CD4-positive, alpha-beta T cell treated with Interleukin-2 at 100 ng/mL for 4 hours (primary cell): ENCODE measurements at places on chromosomes 3 and 15.
A peak's percentile ranks its signal among the peaks of the same experiment; 100 is the strongest.

DNA sequence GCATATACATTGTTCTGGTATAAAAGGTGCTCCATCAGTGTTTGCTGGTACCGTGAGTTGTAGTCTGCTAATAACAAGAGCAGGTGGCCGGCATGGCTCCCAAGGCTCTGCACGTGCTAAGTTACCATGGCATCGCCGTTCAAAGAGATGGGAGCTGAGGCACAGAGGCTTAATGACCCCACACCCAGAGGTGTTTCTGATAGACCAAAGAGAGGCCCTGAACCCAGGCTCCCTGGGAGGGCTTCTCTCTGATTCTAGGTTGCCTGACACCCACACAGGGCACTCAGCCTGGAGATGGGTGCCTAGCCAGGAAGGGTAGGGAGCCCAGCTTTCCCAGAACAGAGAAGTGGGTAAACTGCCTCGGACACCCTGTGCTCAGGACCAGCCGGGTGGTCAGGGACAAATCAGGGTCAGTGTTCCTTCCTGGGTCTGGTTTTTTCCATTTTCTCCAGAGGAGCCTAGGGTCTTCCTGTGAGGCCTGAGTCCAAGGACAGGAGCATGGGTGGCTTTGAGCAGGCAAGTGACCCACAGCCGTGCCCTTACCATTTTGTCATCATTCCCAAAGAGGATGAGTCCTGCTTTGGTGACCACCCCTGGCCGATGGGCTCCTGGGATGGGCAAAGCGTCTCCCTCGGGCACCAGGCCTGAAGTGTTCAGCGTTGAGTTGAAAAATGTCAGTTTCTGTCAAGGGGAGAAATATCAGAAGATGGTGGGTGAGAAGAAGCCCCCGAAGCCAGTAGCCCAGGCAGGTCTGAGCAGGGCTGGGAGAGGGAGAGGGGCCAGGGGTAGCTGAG is 27.3 kb downstream of the ALDH1L1 start:
- no peak for DNase-seq

DNA sequence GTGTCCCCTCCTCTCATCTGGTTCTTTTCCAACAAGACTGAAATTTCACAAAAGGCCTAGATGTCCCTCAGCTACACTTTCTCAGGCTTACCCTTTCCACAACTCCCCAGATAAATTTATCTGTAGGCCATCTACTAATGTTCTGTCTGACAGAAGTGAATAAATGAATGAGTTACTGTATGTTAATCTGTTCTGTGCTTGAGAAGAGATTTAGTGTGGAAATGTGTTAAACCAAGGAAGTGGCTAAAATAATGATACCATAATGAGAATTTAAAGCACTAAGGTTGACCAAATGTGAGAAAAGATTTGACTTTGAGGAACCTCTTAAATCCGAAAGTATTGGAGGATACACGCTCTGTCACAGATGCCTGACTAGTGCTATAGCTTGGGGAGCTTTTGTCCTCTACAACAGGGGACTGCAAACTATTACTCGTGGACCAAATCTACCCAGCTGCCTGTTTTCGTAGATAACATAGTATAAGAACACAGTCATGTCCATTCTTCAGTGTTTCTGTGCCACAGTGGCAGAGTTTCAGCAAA is 74.8 kb upstream of the P2RY1 start:
- no peak for DNase-seq

- peak; percentile 68 for DNase-seq
Observed at GRCh38 chr15:64651601-64652191, 123.7 kb downstream of the RBPMS2 start.

GRCh38 chr15:101024073-101024695 is 105.0 kb downstream of the LRRK1 start:
- DNase-seq, result no peak

DNA sequence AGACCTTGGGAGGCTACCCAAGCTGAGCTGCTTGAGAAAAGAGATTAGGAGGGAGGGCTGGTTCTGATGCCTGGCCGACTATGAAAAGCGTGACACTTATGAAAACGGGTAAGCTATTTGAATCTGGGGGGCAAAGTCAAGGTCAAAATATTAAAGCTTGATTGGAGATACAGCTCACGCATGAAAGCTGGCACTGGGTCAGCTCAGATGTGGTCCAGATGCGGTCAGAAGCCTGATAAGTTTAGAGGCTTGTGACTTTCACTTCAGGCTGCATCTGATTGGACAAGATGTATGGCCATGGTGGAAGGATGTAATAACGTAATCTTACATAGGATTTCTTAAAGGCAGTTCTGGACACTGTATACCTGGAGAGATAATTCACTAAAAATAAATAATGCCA is 690.3 kb downstream of the NTRK3 start:
- no peak for DNase-seq

- DNase-seq, result no peak
Observed at GRCh38 chr3:12347301-12347700, 58.4 kb downstream of the PPARG start.

GRCh38 chr15:77187751-77188464 is 117.0 kb upstream of the TSPAN3 start:
- peak; percentile 7 for DNase-seq

GRCh38 chr15:88612186-88612796 is 8.8 kb upstream of the AEN start:
- DNase-seq, result no peak

DNA sequence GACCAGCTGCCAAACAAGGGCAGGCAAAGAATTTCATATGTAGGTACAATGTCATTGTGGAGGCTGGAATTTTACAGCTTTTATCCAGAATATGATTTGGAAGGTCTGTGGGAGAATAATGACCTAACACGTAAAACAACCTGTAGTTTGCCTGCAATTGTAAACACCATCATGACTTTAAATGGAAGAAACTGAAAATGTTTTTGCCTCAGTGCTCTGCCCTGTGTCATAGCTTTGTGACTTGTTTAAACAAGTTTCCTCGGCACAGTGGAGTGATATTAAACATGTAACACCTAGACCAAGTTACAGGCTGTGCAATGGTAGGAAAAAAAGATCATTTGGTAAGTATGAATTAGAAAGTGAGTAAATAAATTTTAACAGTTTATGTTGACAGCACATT is 171.6 kb upstream of the MBNL1 start:
- no peak for DNase-seq

DNA sequence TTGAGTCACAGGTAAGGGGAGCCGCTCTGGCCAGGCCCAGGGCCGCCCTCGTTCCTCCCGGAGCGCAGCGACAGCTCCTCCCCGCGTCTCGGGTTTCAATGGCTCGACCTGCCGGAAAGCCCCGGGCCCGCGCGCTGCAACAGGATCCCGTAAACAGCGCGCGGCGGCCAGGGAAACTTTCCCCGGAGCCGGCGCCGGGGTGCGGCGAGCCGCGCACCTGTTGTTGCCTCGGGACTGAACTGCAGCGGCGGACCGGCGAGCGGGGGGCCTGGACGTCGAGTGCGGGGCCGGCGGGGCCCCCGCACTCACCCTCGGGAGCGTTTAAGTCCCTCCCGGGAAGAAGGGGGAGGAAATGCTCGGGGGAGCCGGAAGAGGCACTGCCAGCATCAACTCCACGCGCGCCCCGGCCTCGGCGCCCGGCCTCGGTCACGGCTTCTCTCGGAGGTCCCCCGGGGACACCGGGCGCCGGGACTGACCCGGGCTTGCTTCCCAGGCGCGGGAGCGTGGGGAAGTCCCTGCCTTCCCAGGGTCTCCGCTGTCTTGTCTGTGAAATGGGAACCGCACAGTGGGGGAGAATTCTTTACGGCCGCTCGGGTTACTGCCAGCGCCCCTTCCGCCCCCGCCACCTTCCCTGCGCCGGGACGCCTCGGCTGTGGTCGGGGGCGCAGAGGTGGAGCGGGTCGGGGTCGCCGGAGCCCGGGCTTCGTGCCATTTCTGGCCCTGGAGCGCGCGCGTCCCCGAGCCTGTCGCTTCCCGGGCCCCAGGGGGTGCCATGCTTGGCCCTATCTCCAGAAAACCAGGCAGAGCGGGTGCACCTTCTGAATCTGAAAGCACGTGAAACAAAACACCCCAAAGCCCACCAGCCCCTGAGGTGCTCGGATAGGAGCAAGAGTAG is 7.5 kb upstream of the PGPEP1L start:
- DNase-seq, result no peak

DNA sequence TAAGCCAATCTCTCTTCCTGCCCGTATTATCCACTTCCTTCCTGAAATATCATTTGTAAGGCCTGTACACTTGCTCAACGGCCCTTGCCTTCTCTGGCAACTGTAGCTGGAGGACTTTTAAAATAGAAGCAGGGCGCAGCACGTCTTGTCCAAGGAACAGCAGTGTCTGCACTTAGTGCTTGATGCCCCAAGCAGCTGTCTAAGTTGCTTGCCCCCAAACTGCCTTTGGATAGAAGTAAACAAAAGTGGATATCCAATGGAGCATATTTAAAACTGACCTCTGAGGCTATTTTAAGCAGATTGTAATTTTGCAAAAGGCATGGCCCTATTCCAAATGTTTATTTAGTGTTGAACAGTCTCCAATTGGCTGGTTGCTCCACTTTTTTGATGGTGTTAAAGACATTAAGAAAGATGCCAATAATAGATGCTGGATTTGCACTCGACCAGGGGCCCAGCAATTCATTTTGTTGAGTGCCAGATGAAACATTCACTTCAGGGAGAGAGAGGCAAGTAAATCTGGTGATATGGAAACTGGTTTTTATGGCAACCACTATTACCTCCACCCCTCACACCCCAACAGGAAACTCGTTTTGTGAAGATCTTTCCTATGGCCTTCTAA is 526.8 kb upstream of the TBL1XR1 start:
- no peak for DNase-seq

DNA sequence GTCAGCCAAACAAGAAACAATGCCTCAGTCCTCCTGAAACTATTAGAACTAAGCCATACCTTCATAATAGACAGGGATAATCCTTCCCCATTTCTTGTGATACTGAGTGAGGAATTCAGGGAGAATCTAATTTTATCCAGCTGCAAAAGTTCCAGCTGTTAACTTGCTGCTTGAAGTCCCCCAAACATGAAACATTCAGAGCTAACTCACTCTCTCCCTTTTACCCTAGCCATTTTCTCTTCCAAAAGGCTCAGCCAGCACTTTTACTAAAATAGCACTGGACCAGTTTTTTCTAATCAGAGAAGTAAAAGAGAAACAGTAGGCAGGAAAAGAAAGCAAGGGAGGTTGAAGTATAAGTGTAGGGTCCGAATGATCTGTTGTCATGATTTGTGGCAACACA is 268.1 kb downstream of the TAFA4 start:
- DNase-seq, result no peak

- DNase-seq, result no peak
Observed at GRCh38 chr3:55369141-55369847, 117.8 kb downstream of the WNT5A start.

DNA sequence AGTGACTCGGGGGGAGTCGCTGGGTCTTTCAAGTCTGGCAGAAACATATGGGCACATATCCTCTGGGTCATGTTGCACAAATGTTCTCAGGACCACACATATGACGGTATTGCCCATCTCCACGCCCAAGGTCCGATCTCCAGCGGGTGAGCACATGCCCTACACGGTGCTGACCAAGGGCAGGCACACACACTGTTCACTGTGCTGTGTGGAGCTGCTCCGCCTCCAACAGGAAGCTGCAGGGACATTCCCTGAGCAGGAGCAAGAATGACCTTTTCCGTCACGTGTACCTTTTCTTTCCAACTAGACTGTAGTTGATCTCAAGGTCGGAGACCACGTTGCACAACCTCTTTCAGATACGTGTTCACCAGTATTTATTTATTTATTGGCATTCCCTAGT is 41.7 kb upstream of the B3GNT5 start:
- no peak for DNase-seq

DNA sequence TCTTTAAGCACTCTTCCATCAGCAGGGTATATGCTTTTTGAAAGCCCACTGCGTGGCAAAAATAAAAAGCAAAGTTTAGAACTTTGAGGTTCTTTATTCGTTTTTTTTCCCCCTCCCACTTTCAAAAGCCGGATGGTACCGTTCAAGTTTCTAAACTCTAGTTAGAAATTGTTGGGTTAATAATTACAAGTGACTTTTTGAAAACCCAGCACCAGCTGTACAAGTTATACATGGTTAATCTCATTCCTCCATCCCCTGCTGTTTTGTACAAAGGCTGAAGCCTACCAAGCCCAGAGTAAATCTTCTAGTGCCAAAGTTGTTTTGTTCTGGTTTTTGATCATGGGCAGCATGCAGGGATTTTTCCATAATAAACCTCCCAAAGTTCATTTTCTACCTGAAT is 48.6 kb downstream of the WDR72 start:
- DNase-seq, result no peak

DNA sequence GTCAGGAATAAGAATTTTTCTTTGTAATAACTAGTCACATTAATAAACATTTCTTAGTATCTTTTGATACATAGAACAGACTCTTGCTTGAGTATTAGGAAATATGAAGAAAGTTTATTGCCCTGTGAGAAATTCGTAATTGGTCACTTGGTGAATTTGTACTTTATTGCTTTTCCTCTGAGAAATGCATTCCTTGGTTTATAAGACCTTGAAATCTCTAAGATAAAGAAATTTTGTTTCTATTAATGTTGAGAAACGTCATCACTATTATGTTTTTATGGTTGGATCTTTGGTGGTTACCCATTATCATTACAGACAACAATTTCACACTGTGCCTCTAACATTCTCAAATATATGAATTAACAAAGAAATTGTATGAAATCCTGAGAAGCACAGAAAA is 652.0 kb upstream of the NECTIN3 start:
- DNase-seq, result no peak

GRCh38 chr3:45417930-45418847 is 29.8 kb downstream of the LARS2 start:
- no peak for DNase-seq

GRCh38 chr3:189369636-189370035 is 197.9 kb downstream of the TPRG1 start:
- no peak for DNase-seq

DNA sequence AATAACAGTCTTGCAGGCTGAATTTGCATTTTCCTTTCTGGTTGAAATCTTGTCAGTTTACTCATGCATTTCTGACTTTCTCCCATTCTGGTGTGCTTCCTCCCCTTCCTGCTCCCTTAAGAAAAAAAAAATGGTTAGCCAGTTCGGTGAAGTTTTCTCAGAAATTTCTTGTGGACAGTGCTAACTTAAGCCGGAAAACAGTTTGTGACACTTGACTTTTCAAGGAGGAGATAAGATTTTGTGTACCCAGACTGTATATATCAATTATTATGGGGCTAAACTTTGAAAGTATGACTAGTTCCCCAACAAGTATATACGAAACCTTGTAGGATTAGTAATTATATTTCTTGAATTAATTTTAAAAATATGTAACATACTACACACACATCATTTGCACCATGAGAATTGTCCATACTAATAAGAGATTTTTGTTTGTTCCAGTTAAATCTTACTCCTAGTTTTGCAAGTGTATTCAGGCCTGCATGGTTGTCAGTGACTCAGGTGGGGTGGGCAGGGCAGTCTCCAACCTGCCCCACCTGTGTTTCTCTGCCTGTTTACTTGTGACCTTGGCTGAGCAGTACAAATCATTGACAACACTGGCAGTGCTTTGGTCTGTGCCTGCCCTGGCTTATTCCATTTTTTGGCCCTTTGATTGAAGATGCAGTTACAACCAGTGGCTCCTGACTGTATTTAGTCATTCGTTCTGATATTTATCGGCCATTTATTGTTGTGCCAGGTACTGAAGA is 19.1 kb downstream of the UBE2E1 start:
- DNase-seq, result no peak

GRCh38 chr15:57218826-57219576 is 157.3 kb upstream of the CGNL1 start:
- DNase-seq, result no peak
